ENCODE measurements at places on chromosomes 1 and 21.

DNA sequence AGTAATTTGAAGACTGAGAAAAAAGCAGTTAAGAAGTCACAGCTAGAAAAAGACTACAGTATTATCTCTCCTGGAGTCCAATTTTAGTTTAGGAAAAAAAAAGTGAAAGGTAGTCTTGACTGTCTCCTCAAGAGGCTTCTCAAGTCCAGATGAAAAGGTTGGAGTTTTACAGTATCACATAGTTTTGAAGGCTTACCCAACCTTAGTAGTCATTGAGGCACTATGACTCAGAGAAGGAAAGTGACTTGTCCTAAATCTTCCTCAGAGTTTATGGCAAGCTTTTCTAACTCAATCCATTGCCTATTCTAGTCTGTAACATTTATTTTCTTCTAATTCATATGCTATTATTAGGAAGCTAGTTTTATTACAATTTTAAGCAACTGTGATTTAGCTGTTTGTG, 174.9 kb downstream of the DPYD start:
- DNase-seq, result no peak

DNA sequence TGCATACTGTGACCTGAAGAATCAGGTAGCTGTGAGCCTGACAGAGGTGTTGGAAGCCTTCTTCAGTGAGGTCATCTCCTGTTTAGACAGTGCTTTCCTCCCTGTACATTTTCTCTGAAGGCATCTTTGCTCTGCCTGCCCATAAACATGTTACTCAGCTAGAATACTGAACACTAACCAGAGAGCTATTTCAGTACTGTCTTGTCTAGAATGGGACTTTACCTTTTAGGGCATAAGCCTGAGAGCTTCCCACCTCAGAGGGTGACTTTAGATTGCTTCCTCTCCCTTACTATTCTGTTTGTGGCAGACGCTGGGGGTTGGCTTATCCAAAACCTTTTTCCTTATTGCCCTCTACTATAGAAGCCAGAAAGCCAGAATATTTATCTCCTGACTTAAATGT, 23.3 kb upstream of the ZNF326 start:
- DNase-seq, result no peak

- DNase-seq, result no peak
These were observed 70.3 kb downstream of the OLFML2B start for GRCh38 chr1:161953256-161953920.

DNA sequence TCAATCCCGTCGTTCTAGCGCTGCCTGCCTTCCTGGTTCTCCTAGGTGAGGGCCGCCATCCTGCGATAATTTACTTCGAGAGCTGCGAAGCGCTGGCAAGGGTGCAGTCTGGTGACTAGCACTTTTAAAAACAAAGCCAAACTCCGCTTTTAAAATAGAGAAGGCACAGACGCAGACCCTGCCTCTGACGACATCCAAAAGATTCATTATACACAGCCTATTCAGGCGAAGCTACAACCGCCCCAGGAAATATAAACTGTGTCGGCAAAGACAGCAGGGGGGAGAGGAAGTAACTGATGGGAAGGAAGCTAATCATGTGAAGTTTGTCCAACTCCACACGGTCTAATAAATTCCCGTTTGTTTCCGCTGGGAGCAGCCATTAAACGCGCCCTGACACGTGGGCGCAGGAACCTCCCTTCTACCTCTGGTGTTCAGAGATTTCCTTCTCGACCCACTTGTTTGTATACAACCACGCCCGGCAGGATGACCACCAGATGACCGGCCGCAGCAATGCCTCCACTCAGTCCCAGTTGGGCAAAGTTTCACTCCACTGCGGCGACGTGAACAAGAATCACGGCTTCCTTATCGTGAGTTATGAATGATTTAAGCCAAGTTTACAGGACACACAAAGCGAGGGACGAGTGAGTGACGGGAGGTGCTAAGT, 1.3 kb downstream of the GNG12 start:
- no peak for DNase-seq

DNA sequence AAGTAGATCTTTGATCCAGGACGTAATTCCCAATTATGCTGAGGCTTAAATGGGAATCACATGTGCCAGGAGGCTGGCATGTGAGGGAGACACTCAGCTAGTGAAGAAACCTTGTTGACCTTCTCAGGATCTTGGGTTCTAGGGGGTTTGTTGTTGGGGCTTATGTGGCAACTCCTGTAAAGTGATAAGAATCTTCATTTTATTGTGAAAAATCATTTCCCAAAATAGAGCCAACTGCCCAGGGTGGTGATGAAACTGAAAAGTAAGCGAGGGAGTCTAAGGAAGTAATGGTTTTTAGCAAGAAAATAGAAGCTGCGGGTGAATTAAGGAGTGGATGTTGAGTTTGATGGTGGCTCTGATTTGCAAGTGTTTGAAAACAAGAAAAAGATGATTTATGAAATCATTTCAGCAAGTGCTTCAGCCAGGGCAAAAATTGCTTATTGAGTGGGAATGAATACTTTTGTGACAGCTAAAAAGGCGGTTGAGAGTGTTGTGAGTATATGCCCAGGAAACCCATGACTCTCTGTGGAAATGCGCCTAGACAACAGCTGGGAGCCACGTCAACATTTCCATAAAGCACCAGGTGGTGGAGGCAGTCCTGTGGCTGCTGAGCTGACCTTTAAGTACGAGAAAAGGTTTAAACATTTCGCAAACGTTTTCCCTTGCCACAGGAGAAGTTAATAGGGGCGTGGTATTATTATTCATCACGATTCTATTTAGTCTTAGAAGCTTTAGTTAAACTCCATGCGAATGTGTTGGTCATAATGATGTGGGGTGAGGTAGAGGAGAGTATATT, 102.7 kb downstream of the HMGB4 start:
- no peak for DNase-seq

DNA sequence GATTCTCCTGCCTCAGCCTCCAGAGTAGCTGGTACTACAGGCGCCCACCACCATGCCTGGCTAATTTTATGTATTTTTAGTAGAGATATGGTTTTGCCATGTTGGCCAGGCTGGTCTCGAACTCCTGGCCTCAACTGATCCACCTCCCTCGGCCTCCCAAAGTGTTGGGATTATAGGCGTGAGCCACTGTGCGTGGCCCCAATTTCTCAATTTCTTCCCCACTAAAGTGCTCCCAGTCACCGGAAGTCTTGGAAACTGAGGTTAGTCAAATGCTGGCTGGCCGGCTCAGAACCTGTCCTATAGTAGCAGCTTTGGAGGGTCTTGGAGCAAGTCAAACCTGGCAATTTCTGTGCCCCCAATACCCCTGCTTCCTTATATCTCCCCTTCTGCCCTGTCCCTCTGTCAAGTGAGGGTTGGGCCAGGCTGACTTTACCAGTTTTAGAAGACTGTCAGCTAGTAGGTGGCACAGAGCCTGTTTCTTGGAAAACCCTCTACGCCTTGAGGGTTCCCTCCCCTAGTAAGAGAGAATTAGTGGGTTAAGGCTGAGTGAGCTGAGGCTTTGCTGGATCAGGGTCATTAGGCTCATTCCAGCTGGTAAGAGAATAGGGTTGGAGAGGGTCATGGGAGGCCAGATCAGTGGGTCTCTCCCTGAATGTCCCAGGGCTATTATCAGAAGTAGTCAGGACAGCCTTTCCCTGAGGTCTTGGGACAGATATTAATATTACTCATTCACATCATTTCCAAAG, 8.3 kb upstream of the EPB41 start:
- no peak for DNase-seq

DNA sequence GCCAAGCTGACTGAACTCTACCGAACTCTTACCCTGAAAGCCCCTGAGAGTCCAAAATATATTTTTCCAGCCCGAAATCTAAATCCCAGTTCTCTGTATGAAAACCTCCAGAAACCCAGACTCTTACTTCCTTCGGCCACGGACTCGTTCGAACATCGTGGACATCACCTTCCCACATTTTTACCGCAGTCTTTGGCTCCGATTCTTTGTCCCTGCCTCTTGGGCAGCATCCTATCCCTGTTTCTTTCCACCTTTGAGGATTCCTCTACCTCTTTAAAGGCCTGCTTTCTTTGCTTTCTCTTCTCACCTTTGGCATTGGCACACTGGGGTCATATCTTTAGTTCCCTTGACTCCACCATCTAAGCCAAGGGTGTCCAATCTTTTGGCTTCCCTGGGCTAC, 932 bp upstream of the USP24 start:
- DNase-seq, result no peak

DNA sequence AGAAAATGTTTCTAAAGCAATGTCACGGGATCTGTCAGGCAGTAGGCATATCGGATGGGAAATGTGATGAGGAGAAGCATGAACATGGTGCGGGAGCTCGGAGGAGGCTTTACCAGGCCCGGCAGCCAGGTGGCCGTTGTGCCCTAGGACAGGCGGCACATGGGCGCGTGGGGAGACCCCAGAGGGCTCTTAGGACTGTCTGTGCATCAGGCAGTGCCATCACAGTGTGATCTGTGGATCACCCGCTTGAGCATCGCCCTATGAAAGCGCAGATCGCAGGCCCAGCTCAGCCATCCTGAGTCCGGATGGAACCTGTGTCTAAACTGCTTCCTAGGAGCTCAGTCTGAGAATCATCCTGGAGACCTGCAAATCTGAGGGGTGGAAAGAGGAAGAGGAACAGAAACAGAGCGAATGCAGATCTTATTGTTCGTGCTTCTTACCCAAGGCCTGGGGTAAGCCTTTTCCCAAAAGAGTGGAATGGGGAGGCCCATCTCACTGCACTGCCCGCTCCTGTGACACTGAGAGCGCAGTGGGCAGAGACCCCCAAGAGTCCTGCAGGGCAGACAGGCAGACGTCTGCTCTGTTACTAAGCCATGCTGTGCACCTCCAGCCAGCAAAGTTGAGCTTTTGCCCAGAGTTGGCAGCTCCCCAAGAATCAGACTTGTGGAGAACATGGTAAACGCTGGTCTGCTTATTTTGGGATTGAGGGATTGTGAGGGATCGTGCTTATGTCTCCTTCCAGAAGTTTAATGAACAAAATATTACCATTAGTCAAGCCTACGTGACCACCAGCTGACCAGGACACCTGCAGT, 251.0 kb downstream of the RHOU start:
- DNase-seq, result no peak

- DNase-seq, result no peak
These were observed 792.8 kb downstream of the USP25 start for GRCh38 chr21:16522548-16522947.

DNA sequence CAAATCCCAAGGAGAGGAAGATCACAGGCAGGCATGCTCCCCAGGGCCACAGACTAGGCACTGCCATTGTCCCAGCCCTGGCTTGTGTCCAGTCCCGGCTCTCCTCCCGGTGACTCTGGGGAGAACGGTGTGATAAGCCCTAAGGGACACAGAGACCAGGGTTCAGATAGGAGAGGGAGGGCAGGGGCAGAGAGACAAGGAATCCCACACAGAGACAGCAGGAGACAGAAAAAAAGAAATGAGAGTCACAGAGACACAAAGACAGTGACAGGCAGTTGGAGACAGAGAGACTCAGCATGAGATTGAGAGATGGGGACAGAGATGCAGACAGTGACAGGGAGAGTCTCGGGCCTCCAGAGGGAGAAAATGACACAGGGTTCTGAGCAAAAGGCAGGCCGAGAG, 361 bp downstream of the INSRR start:
- DNase-seq, result no peak

- no peak for DNase-seq
These were observed 32.5 kb downstream of the PADI2 start for GRCh38 chr1:17086751-17087150.

- no peak for DNase-seq
These were observed 14.8 kb downstream of the VANGL1 start for GRCh38 chr1:115656461-115657077.

DNA sequence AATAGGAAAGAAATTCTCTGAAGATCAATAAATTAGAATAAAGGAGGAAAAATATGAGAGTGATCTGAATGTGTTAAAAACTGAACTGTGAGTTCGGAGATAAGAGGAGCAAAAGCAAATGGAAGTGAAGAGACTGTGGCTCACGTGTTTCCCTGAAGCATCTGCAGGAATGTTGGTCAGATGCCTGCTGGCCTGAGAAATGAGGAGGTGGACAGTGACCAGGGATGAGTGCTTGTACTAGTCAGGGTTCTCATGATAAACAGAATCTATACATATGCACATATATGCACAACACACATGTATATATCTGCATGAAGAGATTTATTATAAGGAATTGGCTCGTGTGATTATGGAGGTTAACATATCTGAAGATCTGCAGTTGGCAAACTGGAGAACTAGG, 103.4 kb upstream of the TIAM1 start:
- no peak for DNase-seq

DNA sequence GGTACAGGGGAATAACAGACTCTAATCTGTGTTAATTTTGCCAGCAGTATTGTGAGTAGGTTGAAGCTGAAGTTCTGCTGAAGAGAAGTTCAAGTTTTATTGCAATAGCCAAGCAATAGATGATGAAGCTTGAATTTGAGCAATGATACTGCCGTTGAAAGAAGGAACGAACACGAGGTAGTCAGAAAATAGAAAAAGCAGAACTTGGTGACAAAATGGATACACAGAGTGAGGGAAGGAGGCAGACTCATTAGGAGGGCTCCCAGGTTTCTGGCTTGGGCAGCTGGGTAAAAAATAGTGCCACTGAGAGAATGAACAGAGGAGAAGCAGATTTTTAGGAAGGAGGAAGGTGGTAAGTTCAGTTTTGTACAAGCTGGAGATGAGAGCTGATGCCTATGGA, 22.3 kb upstream of the AGO1 start:
- no peak for DNase-seq

- DNase-seq, result no peak
These were observed 18.1 kb upstream of the USP24 start for GRCh38 chr1:55233145-55233777.

- no peak for DNase-seq
These were observed 85.1 kb downstream of the PRDM16 start for GRCh38 chr1:3153902-3154795.

DNA sequence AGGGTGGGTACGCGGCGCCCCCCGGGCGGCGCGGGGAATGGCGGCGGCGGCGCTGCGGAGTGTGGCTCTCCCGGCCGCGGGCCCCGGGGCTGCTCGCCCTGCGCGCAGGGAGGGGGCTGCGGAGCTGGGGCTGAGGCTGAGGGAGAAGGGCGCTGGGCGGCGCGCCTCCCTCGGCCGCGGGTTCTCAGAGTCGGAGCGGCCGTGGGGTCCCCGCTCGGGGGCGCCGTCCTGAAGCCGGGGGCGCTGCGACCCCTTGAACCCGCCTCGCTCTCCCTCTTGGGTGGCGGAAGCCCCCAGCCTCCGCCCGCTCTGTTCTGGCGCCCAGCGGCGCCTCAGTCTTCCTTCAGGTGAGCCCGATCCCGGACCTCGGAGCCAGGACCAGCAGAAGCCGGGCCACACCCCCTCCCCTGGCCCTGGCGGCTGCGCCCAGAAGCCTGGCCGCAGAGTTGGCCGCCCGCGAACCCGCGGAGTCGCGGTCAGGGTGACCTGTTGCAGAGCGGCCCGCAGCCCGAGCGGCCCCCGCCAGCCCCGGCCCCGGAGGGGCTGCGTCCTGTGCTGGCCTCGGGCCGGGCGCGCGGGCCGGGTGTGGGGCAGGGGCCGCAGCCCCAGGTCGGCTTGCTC, 532 bp downstream of the RALGPS2 start:
- DNase-seq, result no peak

- DNase-seq, result no peak
These were observed 7.7 kb downstream of the LRRC52 start for GRCh38 chr1:165551469-165551868.

GRCh38 chr1:28112388-28113241, 24.2 kb upstream of the EYA3 start:
- DNase-seq, result no peak
